ENCODE measurements at places on chromosomes 13 and 19. TPM values are rescaled to one million over a fixed set of nuclear protein-coding genes. Genes with fewer than 3 reads are reported as not detected.

- DNase-seq, result no peak
Observed at GRCh38 chr19:16446108-16446723, 25.6 kb downstream of the EPS15L1 start.

DNA sequence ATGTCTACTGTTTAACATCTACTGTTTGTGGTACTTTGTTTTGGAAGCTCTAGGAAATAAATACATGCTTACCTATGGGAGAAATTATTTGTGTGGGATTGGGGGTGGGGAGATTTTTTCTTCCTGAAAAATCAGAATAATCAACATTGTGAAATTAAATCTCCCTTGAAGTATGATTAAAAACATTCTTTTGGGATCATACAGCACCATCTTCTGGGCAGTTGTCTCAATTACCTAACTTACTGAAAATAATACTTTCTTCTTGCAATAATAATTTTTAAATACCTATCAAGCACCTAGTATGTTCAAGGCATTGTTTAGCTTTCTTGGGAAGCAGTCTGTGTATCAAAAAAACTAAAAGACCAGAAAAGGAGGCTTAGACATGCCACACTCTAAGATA lies 576.5 kb upstream of the ARGLU1 start:
- DNase-seq, result no peak

DNA sequence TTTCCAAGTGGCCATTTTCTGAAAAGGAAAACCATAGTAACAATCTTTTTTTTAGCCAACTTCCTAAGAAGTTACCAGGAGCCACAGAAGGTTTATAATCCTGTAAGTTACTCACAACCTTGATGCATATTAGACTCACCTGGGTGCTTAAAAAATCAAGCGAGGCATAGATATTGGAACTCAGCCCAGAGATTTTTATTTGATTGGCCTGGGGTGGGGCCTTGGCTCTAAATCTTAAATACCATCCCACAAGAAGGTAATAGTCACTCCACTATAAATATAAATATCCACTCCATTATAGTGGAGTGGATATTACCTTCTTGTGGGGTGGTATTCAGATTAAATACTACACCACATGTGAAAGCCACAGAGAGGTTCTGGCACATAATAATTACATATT lies 429.6 kb downstream of the RFC3 start:
- no peak for DNase-seq

GRCh38 chr13:44870456-44870929 lies 118.8 kb downstream of the NUFIP1 start:
- peak; percentile 71 for DNase-seq

Gene LCP1
- 62.1 TPM for total RNA-seq

GRCh38 chr13:107065036-107065435 lies 497.1 kb upstream of the ARGLU1 start:
- no peak for DNase-seq
